CD8-positive, alpha-beta T cell (primary cell): ENCODE measurements at places on chromosomes 3 and 15.

- DNase-seq = peak; percentile 25
These were observed 74.2 kb upstream of the SATB1 start for GRCh38 chr3:18499301-18499700.

DNA sequence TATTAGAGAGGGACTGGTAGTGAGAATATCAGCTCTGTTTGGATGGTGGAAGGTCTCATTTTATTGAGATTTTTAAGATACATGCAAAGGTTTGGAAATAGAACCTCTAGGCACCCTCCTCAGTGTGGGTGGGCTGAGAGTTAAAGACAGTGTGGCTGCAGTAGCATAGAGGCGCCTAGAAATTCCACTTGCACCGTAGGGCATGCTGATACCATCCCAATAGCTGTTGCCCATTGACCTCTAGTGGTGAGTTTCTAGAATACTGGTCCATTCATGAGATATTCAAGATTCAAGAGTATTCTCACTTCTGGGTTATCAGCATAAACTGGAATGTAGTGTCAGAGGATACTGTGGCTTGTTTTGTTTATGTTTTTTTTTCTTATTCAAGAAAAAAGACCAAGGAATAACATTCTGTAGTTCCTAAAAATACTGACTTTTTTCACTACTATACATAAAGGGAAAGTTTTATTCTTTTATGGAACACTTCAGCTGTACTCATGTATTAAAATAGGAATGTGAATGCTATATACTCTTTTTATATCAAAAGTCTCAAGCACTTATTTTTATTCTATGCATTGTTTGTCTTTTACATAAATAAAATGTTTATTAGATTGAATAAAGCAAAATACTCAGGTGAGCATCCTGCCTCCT, 87.2 kb downstream of the TGFBR2 start:
- DNase-seq = peak; percentile 85

DNA sequence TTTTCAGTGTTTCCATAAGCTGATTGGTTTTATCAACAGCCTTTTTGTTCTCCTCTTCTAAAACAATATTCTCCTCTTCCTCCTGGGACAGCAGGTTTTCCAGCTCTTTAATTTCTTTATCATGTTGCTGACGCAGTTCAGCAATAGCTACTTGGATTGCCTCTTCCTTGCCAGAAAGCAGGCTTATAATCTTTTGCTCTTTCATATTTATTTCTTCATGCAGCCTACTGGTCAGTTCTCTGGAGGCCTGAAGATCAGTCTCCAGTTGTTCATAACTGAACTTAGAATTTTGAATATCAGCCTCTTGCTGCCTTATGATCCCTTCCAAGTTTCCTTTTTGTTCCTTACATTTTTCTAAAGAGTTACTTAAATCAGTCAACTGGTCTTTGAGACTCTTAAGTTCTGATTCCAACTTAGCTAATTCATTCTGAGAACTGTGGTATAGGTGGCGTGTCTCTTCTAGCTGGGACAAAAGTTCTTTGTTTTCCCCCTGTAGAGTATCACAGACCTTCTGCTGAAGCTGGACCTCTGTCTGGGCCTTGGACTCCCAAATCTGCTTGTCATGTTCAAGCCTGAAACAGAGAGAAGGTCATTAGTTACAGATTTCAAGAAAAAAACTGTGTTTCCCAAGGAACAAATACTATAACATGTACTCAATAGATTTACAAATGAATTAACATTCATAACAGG, 31.5 kb upstream of the HCLS1 start:
- DNase-seq = no peak

- DNase-seq = no peak
These were observed 291.6 kb upstream of the VEPH1 start for GRCh38 chr3:157794771-157795170.

DNA sequence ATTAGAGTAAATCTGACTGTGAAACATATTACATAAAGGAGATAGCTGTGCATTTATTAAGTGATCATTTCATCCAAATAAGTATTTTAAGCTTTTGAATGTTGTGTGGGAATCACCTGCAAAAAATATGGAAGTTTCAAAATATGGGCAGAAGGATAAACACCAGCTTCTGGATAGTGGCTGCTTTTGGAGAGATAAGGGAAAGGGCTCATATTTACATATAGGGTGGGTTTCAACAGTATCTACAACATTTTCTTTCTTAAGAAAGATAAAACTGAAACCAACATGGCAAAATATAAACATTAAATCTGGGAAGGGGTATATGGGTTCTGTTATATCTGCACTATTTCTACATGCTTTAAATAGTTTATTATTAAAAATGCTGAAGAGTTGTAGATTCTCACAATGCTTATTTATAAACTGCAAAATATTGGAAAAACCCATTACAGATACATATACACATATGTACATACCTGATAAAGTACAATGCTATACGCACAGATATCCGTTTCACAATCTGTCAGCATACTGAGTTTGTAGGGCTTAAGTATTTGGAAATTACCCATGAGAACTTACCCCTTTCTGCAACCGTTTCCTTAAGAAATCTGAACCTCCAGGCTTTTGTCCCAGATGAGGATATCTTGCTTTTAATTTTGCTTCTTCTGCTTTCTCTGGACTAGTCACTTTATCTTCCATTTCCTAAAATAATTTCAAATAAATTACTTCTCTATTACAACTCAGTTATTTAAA, 12.1 kb downstream of the ARPP19 start:
- no peak for DNase-seq

- DNase-seq = no peak
These were observed 148.5 kb downstream of the SOX2 start for GRCh38 chr3:181860235-181860634.

- no peak for DNase-seq
These were observed 8.3 kb upstream of the TM4SF4 start for GRCh38 chr3:149466192-149466591.

DNA sequence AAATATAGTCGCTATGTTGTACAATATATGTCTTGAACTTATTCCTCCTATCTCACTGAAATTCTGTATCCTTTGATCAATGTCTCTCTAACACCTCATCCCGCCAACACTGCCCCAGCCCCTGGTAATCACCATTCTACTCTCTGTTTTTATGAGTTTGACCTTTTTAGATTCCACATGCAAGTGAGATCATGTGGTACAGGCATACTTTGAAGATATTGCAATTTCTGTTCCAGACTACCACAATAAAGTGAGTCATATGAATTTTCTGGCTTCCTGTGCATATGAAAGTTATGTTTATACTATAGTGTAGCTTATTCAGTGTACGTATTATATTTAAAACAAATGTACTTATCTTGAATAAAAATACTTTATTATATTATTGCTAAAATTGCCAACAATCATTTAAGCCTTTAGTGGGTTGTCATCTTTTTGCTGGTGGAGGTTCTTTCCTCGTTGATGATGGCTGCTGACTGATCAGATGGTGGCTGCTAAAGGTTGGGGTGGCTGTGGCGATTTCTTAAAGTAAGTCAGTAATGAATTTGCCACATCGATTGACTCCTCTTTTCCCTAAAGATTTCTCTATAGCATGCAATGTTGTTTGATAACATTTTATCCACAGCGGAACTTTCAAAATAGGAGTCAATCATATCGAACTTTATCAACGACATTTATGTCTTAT, 257.2 kb downstream of the NFKBIZ start:
- no peak for DNase-seq

DNA sequence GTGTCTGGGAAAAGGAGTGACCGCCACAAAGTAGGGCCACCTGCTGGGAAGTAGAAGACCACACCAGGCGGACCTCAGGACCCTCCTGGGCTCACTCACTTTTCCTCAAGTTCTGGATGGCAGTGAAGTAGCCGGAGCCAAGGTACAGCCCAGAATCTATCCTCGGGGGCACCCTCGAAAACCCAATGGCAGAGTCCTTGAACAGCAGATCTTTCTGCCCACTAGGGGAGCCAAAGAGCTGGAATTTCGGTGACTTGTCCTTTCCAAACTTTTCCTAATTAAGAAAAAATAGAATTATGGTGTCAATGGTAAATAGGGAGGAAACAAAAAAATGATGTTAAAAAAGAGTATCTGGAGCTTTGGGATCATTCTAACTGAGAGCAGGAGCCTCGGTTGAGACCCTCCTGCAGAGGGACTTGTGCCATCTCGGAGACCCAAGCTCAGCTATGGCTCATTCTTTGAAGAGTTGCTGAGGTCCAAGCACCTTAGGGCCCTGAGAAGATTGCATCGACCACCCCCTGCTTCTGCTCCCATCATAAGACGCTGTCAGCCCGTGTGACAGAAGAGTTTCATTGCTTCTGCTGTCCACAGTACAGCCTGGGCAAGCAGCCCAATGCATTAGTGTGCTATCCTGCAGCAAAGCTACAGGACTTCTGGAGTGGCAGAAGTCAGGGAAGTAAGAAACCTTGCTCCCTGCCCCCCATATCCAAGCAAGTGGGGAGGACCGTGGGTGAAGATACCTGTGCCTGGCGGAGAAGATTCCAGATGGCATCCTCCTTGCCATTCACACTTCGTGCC, 14.8 kb downstream of the LTF start:
- no peak for DNase-seq

- DNase-seq = no peak
These were observed 9.6 kb downstream of the NMD3 start for GRCh38 chr3:161230621-161231171.

DNA sequence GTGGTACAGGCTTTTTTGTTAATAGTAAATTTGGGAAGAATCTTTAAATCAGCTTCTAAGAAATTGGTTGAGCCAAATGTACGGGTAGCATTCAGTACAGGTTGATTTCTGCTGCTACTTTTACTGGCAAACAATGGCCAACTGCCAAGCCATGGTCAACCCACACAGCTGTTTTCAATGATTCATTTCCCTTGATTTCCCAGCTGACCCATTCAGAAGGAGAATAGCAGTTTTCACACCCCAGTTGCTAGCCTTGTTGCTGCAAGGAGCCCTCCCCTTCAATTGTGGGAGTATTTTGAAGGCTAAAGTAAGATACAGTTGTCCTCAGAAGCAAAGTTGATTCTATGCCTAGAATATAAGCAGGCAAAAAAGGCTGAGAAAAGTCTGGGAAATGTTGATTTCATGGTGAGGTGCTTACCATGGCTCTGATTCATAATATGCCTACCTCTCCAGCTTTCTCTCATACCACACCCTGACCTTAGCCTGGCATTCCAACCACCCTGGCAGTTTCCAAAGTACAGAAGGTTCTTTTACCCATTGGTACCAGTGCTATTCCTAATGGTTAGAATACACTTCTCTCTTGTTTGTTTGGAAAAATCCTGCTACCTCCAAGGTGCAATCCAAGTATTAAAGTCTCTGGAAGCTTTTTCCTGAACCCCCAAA, 320.3 kb upstream of the TGFBR2 start:
- no peak for DNase-seq

DNA sequence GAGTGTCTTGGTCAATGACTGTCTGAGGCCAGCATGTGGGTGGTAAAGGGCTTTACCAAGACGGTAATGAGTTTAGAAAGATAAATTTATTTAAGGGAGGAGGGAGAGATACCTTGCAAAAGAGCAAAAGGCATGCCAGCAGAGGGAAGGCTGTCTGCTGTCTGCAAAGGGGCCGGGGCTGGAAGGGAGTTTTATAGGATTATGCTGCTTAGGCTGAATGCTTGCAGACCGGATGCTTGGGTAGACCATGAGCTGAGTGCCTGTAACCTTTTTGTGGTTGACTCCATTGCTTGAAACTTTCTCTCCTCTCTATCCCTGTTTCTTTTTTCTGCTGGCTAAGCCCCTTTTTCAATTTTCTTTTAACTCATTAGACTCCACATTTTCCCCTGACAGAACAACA, 1543.0 kb downstream of the OTOL1 start:
- no peak for DNase-seq

DNA sequence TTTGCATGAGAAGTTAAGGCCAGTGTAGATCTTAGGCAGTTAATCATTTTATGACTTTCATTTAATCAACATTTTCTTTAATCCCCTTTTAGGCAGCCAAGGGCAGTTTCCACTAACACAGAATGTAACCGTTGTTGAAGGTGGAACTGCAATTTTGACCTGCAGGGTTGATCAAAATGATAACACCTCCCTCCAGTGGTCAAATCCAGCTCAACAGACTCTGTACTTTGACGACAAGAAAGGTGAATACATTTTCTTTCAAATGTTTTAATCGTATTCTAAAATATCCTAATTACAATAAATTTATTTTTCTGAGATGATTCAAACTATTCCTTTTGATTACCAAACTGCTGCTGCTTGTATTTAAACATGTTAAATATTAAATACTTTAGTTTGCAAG, 843.2 kb downstream of the CADM2 start:
- no peak for DNase-seq

DNA sequence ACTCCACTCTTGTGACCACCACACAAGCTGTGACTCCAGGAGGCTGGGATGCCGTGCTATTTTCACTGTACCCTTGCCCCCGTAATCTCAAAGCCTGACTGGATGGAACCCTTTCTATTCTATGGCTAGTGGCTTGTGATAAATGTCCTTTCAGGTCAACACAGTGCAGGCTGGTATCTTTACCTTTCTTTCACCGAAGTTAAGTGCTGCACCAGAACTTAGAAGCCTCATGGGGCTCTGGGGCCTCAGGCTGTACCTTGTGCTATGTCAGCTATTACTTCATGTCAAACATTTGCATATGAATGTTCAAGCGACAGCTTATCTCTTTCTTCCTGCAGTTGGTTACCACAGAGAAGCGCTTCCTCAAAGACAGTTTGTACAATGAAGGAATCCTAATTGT, 66.8 kb downstream of the RPL39L start:
- no peak for DNase-seq

- no peak for DNase-seq
These were observed 29.2 kb downstream of the ILDR1 start for GRCh38 chr3:121992601-121993560.

DNA sequence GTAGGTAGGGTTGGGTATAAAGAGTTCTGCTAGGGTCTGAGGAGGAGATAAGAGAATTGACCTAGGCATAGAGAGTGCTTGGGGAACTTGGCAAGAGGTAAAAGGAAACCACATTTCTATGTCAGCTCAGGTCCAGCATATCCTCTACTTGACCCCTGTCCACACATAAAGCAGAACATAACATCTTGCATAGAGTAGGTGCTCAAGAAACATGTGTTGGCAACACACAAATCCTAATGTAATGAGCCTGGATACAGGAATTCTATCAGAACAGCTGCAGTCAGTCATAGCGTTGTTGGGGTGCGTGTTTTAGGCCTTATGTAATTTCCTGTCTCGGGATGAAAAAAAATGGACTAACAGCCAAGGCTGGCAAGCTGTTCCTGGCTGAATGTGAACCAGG, 35.0 kb upstream of the PLCL2 start:
- no peak for DNase-seq

GRCh38 chr3:117735481-117736101, 1026.0 kb downstream of the TUSC7 start:
- no peak for DNase-seq

- peak; percentile 86 for DNase-seq
These were observed 9.8 kb downstream of the RAB27A start for GRCh38 chr15:55279746-55280351.

GRCh38 chr3:128730471-128730870, 4.5 kb downstream of the RAB7A start:
- DNase-seq = no peak

GRCh38 chr3:145678401-145678800, 482.6 kb downstream of the PLOD2 start:
- no peak for DNase-seq
